ENCODE measurements at places on chromosomes 4 and X. TPM values are rescaled to one million over a fixed set of nuclear protein-coding genes. Genes with fewer than 3 reads are reported as not detected.

Gene CNOT6L
- total RNA-seq: 13.5 TPM

Gene STS
- 2.0 TPM for total RNA-seq

Gene DKK2
- total RNA-seq: not detected

Gene ATP5ME
- 753 TPM for total RNA-seq

Gene SPANXN4
- total RNA-seq: not detected

Gene FDCSP
- total RNA-seq: not detected

Gene GAGE12F
- total RNA-seq: not detected

Gene PDE5A
- 0.44 TPM for total RNA-seq

Gene DKC1
- 102 TPM for total RNA-seq

Gene CYTL1
- total RNA-seq: not detected

Gene SGMS2
- 1.2 TPM for total RNA-seq

Gene NDP
- total RNA-seq: not detected

Gene HSD17B11
- total RNA-seq: 158 TPM

Gene AFM
- total RNA-seq: 0.79 TPM

Gene NXF2
- not detected for total RNA-seq

Data from HepG2 (cell line).